ENCODE measurements at places on chromosomes 6 and 20.

DNA sequence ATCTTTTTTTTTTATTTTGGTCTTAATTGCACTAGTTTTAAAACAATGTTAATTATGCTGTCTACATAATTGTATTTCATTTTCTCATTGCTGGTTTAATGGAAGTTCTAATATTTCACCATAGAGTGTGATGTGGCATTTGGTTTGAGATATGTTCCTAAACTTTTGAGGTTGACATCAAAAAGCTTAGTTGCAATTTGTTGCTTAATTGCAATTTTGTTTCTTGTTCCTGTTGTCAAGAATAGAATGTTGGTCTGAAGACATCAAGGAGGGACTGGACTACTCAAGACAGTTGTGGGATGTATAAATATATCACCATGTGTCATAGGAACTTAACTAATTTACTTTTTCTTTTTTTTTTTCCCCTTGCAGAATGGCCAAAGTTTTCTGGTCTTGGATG is 12.5 kb downstream of the HSF2 start:
- no peak for DNase-seq

DNA sequence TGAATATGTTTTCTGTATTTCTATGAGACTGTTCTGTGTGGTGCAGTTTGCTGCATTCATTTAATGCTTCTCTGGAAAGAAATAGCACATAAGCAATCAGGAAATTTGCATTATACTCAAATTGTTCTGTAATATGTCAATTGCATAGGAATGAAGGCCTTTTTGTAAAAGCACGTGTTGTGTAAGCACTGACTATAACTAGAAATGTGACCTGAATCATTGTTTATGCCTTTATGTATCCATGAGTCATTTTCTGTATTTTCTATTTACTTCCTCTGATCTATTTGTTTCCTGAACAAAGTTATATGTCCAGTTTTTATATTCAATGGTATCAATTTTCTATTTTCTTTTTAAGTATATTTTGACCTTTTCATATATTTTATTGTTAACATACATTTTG is 1455.3 kb downstream of the GRIK2 start:
- no peak for DNase-seq

DNA sequence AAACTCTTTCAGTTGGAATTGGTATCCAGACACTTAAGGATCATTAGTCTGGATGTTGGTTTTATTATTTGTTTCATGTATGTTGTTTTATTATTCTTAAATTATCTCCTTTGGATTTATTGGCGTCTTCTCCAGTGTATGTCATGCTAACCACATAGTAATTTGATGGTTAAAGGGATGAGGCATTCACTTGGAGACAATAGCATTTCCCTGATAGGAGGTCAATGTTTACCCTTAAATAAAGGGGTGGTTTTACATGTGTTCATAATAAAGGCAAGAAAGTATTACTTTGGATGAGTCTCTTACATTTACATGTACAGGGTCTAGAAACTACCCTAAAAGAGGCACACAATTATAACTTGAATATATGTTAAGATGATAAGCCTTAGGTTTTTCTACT is 51.2 kb upstream of the RNF144B start:
- DNase-seq: no peak

- DNase-seq: no peak
Observed at GRCh38 chr6:26377719-26378118, 5.2 kb upstream of the BTN2A2 start.

DNA sequence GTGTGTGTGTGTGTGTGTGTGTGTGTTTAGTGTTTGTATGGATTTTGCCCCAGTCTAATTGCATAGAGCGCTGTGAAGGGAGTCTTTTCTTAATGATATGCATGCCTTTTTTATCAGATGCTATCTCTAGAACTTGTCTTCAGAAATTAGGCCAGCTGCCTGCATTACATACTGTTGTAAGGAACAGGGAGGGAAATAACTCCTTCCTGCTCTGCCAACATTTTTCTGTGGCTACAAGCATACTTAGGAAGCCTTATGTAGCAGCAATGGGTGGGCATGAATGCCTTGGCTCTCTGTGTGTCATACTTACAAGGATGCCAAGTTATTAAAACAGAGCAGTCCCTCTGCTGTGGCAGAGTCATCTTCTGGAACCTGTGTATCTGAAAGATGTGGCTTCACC is 8.0 kb upstream of the COL21A1 start:
- no peak for DNase-seq

GRCh38 chr6:98574984-98575383 is 259.4 kb upstream of the POU3F2 start:
- DNase-seq: no peak

DNA sequence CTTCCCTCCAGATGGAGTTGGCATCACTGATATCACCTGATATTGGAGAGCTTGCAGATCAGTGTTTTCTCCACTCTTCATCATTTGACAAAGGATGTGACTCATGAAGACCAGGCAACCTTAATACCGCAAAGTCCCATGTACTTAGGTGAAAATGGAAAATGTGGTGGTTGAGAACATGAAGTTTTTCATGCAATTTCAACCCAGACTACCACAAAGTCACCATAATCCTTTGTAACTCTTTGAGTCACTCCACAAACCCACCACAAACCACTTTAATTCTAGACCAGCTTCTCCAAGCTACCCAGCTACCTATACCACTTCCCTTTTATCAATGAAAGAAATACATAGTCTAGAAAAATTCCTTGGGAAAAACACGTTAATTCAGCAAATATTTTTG is 7.1 kb downstream of the NHLRC1 start:
- DNase-seq: no peak

DNA sequence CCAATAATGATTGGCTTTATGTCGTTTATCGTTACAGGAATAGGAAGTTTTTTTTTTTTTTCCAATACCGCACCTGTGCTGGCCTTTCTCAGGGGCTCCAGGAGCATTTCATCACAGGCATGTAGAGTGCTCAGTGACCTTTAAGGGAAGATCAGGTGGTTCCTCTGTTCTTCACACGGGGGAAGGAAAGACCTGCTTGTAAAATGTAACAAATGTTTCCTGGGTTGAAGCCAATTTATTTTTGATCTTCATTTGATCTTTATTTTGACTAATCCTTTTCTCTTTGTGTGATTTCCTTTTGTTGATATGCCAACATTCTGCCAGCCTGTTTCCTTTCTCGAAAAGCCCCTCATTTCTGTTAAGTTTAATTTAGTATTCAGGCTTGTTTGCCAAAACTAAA is 61.9 kb upstream of the HBS1L start:
- no peak for DNase-seq

GRCh38 chr6:112752305-112752704 is 405.2 kb downstream of the RFPL4B start:
- no peak for DNase-seq

DNA sequence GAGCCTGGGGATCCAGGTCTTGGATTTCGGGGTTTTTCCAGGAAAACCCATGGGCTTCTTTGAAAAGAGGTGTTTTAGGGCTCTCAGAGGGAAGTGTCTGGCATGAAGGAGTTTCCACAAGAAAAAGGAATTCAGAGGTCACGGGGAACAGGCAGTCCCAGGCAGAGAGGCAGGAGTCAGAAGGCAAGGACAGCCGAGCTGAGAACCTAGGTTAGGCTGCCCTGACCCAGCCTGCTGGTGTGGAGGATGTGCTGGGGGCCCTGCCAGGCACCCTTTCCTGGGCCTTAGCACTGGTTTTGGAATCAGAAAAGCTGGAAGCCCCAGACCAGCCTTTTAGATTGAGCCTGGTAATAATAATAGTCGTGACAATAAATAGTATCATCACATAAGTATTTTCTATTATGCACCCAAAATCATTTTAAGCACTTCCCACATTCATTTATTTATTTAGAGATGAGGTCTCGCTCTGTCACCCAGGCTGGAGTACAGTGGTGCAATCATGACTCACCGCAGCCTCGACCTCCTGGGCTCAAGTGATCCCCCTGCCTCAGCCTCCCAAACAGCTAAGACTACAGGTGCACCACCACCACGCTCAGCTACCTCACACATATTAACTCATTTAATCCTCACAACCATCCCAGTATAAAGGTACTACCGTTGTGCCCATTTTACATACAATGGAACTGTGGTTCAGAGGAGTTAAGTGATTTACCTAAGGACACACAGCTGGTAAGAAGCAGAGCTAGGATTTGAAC is 19.9 kb downstream of the TGM2 start:
- DNase-seq: no peak

DNA sequence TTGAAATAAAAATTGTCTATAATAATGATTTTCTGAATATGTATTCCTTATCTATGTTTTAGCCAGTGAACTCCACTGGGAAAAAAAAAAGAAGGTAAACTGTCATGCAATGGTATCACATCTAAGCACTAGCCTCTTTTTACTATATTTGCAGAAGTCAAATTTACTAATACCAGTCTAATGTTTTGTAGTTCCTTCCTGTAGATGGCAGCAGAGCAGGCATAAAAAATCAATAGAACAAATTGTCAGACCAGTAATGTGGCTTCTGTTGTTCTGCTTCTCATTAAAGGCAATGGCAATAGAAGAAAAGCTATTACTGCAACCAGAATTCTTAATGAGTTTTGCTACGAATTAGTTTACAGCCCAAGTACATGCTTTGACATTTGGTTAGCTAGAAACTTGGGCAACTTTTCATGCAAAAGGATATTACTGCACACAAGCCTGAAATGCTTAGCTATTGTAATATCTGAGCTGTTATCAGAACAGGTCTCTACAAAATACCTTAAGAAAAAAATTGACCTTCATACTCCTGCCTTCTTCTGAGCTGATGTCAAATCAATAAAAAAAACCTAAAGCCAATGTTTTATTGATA is 476.9 kb downstream of the KHDRBS2 start:
- DNase-seq: no peak

GRCh38 chr6:157168471-157168870 is 154.8 kb downstream of the TMEM242 start:
- no peak for DNase-seq

GRCh38 chr6:44896701-44897100 is 431.4 kb upstream of the RUNX2 start:
- DNase-seq: no peak

- no peak for DNase-seq
Observed at GRCh38 chr6:153001767-153002612, 519 bp downstream of the MTRF1L start.

GRCh38 chr6:134477991-134478635 is 160.2 kb upstream of the SGK1 start:
- no peak for DNase-seq

DNA sequence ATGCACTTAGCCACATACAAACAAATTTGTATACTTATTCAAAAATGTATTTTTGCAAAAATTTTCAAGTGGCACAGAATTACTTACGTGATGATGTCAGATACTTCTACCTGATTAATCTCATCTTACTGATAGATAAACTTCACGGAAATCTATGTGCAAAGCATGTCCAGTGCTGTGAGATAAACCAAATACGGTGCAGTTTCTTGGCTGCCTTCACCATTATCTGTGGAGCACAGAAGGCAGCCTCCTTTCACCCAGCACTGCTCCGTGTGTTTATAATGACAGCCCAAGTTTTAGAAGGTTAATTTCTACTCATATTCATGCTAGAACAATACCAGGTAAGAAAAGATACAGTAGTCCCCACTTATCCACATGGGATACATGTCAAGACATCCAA is 59.0 kb upstream of the PDE10A start:
- no peak for DNase-seq

DNA sequence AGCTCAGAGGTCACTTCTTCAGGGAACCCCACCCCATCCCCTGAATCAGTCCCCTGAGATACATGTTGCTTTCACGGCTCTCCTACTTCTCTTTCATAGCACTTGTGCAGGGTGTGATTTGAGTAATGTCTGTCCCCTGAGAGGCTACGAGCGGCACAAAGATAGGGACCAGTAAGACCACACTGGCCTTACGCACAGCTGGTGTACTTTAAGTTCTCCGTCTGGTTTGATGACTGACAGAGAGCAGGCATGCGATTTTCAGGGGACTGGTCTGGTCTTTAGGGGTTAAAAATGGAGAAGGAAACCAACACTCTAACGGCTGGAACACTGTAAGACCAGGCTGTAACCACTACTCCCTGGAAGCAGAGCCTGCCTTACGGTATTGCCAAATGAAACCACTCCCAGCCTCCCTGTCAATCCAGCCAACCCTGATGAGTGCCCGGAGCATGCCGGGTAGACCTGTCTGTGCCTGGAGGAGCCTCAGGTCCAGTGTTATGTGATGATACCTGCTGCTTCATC is 47.1 kb downstream of the ELMO2 start:
- DNase-seq: no peak

- DNase-seq: no peak
Observed at GRCh38 chr6:149054559-149055194, 262.8 kb upstream of the TAB2 start.

DNA sequence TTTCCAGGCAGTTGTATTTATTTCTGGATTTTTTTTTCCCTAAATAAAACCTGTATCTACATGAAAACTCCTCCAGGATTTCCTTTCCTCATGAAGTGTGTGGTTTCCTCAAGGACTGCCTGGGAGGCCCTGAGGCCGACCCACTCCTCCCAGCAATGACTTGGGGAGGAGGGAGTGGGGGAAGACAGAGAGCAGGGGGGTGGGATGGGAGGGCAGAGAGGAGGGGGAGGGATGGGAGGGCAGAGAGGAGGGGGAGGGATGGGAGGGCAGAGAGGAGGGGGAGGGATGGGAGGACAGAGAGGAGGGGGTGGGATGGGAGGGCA is 161.8 kb upstream of the AGPAT4 start:
- DNase-seq: no peak

DNA sequence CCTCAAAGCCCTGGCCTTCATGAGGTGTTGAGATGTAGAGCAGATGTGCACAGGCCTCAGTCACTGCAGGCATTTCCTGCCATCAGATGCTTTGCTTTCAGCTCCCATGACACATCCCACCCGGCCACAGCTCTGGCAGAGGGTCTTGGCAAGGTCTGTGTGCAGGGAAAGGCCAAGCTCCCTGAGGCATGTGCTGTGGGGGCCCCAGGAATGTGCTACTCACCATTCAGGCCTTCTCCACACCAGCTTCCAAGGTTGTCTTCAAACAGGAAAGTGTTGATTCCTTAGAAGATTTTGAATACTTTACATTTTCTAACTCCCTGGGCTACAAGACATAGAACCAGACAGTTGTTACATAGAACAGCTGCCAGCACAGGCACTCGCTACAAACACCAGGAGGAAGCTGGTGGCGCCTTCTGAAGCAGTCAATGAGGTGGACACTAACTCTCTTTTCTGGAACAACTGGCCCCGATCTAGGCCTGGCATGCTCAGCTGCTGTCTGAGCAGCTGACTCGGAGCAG is 27.8 kb downstream of the CASS4 start:
- no peak for DNase-seq

DNA sequence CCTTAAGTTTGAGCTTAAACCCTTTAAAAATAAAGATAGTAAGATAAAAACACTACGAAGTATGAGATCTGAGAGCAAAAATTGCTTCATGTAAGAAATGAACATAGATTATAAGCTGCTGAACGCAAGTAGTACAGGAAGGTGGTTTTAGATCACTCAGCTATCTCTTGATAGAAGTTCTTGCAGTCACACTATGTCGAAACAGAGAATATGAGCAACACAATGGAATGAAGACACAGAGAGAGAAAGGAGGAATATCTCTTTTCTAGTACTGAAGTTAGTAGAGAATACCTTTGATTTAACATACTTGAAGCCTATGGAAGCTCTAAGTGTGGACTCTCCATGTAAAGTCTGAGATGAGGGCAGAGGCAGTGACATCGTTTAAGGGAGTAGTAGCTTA is 162.7 kb downstream of the CDK19 start:
- no peak for DNase-seq

- DNase-seq: no peak
Observed at GRCh38 chr20:59603781-59604541, at the start of gene PHACTR3. Gene PHACTR3 (plus strand): TSS chr20:59604540. CDS start chr20:59605015, 475 bp downstream.

GRCh38 chr6:108945681-108946159 is 97.5 kb downstream of the ARMC2 start:
- DNase-seq: no peak
